ENCODE measurements at places on chromosomes 5 and 9.
A peak's percentile ranks its signal among the peaks of the same experiment; 100 is the strongest.

- no peak for DNase-seq
These were observed 55.5 kb upstream of the ZNF354A start for GRCh38 chr5:178785999-178786398.

DNA sequence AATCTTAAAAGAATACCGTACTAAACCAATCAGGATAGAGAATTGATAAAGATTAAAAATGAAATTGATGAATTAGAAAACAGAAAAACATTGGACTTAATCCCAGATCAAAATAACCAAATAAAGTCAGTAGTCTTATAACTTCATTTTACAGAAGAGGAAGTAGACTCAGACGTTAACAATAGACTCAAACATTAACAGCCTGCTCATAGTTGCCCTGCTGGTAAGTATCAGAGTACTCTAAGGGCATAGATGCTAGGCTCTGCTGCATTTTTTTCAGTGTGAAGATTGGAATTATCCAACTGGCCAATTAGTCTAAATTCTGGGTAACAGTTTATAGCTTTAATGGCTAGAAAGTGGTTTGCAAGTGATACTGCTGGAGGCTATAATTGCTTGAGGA lies 42.9 kb downstream of the ADGRV1 start:
- DNase-seq = no peak

DNA sequence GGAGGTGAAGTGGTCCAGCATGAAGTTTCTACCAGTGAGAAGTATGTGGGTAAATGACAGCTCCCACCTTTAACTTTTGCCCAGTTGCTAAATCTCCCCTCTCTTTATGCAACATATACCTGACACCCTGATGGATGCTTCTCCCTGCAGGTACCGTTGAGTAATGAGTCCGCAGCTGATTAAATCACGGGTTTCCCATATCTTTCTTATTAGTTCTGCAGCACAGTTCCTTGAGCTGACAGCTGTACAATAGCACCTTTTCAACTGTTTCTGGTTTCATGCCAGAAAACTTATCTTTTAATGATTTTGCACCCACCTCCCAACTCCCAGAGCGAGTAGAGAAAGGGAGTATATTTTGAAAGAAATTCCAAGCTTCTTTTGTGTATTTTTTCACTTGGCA lies 161.0 kb upstream of the TUT7 start:
- no peak for DNase-seq

DNA sequence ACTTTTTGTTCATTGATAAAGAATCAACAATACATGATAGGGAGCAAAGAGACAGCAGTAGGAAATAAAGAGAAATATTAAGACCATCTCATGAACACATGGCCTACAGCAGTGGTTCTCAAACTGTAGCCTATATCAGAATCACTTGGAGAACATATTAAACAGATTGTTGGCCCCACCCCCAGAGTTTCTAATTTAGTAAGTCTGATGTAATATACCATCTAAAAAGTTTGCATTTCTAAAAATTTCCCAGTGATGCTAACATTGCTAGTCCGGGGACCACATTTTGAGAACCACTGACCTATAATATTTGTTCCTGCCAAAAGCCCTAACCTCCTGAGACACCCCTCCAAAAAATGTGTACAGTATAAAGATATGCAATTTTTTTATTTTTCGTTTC lies 306.2 kb upstream of the NREP start:
- DNase-seq = no peak

GRCh38 chr9:114434878-114435311 lies 47.1 kb upstream of the AKNA start:
- peak; percentile 45 for DNase-seq

DNA sequence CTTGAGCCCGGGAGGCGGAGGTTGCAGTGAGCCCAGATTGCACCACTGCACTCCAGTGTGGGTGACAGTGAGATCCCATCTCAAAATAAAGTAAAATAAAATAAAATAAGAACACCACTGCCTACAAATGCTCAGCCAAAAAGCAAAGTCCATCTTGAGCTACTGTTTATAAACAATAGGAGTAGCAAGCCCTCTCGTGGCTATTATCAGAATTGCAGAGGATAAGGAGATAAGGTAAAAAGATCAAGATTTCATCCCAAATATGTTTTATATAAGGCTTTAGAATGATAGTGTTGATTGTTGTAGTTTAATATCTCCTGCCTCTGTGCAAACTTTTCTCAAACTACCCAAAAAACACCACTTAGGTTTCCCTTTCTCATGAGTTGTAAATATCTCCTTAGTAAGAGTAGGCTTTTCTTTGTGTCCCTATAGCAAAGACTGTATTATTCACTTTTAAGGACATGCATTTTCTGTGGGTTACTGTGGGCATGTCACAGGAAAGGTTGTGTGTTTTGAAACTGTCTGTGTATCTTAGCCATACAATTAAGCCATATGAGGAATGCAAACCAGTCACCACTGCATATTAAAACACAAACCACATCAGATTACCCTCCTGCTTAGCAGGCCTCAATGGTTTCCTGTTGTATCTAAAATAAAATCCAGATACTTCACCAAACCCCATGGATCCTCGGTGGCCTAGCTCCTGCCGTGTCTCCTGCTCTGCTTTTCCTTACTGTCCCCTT lies 31.8 kb upstream of the CKS2 start:
- DNase-seq = peak; percentile 32

DNA sequence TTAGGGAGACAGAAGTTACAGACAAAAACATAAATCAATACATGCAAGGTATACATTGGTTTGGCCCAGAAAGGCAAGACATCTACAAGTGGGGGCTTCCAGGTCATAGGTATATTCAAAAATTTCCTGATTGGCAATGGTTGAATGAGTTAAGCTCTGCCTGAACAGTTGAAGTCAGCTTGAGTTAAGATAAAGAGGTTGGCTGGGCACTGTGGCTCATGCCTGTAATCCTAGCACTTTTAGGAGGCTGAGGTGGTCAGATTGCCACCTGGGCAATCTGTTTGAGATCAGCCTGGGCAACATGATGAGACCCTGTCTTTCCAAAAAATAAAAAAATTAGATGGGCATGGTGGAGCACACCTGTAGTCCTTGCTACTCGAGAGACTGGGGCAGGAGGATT lies 16.3 kb downstream of the TMC1 start:
- no peak for DNase-seq

DNA sequence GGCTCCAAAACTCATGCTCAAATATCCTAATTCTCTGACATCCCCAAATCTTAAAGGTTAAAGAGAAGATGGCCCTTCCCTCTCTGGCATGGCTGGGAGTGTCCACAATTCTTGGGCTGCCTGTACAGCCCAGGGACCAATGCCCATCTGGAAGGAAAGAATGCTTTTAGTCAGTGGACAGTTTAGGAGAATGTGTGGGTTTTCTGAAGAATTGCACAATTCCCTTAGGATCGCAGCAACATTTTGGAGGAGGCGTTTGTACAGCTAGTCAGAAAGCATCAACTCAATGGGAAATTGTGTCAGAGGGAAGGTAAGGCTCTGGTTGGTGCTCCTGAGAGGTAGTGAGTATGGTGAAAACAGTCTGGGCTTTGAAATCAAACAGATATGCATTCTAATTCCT lies 15.0 kb downstream of the FAM193B start:
- DNase-seq = no peak

- no peak for DNase-seq
These were observed 27.7 kb downstream of the FUBP3 start for GRCh38 chr9:130606887-130607600.

DNA sequence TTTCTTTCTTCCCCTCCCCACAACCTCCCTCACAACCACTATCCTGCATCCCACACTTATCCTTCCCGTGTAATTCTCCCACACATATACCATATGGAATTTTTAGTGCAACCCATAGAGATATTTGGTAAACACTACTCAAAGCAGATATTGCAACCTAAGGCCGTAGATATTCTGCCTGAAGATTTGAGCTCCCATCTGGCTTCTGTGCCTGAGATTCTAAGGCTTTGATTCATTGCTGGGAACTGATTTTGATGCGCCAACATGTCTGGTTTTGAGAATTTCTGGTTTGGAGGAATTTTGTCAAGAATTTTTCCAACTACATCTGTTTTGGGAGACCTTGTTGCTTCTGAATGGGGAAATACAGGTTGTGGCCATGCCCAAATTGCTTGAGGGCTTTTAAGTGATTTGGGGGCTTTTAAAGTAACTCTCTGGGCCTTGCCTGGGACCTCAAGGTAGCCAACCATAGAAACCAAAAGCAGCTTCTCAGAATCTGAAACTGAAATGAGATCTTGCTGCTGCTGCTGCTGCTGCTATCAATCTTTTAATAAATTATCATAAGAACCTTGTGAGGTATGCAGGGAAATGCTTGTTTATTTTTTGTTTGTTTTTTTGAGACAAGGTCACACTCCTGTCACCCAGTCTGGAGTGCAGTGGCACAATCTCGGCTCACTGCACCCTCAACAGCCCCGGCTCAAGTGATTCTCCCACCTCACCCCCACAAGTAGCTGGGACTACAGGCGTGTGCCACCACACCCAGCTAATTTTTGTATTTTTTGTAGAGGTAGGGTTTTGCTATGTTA lies 36.2 kb downstream of the PLAC8L1 start:
- no peak for DNase-seq

GRCh38 chr5:56388229-56388985 lies 155.3 kb upstream of the ANKRD55 start:
- DNase-seq = no peak

GRCh38 chr9:124221676-124222075 lies 36.1 kb upstream of the NEK6 start:
- no peak for DNase-seq

DNA sequence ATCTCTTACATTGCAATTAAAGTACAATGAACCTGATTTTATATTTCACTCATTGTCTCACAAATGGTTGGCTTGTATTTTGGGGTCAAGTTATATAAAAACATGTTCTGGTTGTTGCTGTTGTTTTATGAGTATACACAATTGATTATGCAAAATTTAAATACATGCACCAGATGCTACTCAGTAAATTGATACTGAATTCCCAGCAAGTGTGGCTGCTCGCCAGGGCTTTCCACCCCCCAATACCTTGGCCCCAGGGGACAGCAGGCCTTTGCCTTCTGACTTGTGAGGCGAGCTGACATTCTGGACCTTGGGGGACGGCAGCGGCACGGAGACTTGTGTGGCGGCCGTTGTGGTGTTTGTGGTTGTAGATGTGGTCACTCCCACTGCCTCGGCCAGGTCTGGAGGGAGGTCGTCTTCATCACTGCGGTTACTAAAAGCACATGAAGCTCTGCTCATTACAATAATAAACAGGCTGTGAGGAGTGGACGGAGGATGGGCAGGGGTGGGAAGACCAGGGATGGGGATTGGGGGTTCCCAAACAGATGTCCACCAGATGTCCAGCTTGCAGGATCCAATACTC lies 27.0 kb upstream of the FRRS1L start:
- no peak for DNase-seq

- no peak for DNase-seq
These were observed 878.2 kb upstream of the DMAC1 start for GRCh38 chr9:8677741-8678140.

DNA sequence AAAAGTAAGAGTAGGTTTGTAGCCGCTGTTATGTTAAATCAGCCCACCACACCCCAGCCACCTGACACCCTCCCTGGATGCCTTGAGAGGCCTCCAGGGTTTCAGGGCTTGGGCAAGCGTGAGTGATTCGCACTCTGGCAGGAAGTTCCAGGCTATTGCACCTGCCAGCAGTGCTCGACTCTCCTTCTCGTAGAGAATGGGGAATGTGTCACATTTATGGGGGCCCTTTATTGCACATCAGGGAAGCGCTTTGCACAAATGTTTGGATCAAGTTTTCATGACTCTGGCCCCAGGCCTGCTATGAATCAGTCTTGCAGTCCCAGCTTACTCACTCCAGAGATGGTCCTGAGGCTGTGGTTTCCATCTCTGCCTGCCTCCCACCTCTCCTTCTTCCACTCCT lies 66.1 kb upstream of the ADRA1B start:
- no peak for DNase-seq

- peak; percentile 2 for DNase-seq
These were observed 50.4 kb upstream of the FAM170A start for GRCh38 chr5:119578937-119579336.

DNA sequence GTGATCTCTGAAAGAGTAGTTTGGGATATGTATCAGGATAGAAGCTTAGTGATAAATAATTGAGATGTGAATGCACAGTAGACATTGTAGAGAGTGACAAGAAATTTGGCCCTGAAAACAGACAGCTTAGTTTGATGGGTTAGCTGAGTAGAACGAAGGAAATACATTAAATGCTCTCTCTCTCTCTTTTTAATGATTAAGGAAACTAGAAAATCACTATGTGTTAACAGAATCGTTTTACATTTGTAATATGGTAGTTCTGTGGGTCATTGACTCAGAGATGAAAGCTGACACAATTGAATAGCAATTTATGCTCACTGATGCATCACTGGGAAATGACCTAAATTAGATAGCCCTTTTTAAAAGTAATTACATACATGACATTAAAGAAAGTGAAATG lies 739.8 kb upstream of the PTPRD start:
- no peak for DNase-seq

DNA sequence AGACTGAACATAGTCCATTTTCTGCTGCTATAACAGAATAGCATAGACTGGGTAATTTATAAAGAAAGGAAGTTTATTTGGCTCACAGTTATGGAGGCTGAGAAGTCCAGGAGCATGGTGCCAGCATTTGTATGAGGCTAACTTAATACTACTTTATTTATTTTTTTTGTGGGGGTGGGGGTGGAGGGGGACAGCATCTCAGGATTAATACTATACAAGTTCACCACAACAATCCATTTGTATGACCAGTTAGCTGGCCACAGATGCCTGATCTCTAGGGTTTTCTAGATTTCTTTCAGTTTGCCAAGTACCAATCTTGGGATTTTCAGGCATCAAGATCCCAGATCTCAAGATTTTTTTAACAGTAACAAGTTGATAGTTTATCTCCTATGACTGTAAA lies 20.3 kb downstream of the ANGPTL2 start:
- DNase-seq = no peak

DNA sequence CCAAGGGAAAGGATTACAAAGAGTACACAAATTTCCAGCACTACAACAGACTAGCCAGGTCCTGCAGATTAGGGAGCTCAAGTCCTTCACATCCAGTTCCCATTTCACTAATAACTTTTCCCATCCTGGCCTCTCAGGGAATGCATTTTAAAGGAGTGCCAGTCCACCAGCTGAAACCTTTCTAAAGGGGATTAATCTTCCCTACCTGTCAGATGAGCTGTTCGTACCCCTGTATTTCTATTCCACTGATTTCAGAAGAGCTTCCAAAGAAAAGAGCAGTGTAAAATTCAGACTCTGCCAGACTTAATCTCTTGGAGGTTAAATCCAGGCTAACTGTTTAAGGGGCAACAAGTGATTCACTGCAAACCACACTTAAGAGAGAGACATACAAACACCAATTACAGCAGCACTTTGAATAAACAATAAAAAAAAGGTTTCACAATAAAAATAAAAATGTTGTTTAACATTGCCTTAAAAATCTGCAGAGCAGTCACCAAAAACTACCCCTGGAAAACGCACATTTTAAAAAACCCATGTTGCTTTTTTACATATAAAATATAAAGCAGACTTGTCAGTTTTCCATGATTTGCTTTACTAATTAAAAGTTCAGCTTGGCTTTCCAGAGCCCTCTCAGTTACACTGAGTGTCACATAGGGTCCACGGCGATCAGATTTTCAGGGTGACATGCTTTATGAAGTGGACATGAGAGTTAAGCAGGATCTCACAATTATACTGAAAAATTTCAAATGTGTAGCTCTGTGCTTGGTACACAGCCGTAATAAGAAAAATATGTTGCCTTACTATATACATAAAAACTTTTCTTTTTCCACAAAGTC lies 3.2 kb downstream of the ROR2 start:
- no peak for DNase-seq

All from large intestine (tissue), 12 donors.